ENCODE measurements at places on chromosomes 4 and X.

- no peak for DNase-seq
Measured at GRCh38 chrX:103727115-103727514, 16.4 kb downstream of the TMEM31 start.

GRCh38 chr4:152243896-152244595 is 291.8 kb downstream of the FBXW7 start:
- DNase-seq = no peak

GRCh38 chr4:1097553-1097952 is 15.8 kb downstream of the RNF212 start:
- DNase-seq = no peak

- no peak for DNase-seq
Measured at GRCh38 chr4:60884587-60884986, 315.5 kb upstream of the ADGRL3 start.

DNA sequence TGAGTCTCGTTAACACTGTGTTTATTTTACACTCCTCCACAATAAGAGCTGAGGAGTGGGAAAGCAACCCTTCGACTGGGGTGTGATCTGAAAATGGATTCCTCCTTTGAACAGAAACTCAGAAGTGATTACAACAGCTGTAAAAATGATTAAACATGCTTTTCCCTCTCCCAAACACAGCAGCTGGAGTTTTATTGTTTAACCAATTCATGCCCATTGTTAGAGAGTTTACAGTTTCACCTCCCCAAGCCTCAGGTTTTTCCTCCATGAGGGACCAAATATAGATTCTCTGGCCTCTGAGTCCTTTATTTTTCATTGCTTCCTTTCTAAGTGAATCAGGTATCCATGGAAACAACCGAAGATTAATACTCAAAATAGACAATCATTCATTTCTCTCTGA is 263.0 kb upstream of the TAPT1 start:
- DNase-seq = no peak

GRCh38 chrX:19624739-19625138 is 109.4 kb upstream of the MAP3K15 start:
- DNase-seq = no peak

DNA sequence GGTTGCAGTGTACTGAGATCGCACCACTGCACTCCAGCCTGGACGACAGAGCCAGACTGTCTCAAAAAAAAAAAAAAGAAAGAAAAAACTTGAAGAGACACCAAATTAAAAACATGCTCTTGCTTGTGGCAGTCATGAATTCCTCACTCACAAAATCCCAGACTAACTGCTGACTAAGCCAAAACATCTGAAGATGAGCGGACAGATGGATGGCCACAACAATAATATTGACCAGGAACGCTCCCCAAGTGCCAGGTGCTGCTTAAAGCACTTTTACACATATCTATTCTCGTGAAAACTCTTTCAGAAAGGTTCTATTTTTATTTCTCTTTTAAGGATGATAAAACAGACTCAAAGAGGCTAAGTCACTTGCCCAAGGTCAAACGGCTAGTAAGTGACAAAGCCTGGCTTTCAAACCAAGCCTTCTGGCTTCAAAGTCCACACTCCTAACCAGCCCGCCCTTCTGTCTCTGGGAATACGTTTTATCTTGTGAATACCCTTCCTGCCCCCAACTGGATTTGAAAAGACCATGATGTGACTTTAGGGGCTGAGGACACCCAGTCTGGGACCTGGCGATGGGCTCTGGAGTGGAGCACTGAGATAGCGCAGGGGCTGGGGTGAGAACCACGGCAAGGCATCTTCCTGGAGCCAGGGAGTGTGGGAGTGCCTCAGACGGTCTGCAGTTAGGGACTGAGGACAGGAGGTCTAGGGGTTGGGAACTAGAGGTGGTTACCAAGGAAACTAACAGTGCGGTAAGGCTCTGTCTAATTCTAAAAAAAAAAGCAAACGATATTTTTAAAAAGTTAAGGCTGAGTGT is 9.5 kb upstream of the CXCR3 start:
- no peak for DNase-seq
